ENCODE measurements at places on chromosomes 11 and 22.

DNA sequence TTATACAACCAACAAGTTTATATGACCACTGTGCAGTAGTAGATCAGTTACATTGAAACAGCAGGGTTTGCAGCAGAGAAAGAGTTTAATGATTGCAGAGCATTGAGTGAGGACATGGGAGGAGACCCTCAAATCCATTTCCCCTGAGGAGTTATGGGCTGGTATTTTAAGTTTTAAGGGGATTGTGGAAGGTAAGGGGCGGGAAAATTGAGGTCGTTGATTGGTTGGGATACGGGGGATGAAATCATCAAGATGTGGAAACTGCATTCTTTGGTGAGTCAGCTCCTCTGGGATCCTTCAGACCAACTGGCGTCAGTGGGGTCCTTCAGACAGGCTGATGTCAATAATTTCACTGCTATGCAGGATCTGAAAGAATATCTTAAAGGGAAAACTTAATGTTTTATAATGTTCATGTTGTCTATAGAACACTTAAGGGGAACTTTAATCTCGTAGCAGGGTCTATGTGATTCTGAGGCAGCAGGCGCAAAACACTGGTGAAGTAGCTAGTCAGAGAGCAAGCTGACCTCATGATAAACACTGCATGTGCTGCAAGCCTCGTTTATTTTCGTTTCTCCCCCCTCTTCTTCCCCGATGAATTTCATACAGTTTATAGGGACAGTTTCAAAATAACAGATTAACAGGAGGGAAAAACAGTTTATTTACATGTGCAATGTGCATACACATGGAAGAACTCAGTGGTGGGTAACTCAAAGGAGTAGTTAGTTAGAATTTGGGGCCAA, 17.4 kb upstream of the BACE1-AS start:
- DNase-seq, result no peak

GRCh38 chr11:83471831-83472727, 185.9 kb upstream of the CCDC90B start:
- DNase-seq, result no peak

- DNase-seq, result no peak
Measured at GRCh38 chr11:96655474-96655873, 265.7 kb downstream of the JRKL start.

DNA sequence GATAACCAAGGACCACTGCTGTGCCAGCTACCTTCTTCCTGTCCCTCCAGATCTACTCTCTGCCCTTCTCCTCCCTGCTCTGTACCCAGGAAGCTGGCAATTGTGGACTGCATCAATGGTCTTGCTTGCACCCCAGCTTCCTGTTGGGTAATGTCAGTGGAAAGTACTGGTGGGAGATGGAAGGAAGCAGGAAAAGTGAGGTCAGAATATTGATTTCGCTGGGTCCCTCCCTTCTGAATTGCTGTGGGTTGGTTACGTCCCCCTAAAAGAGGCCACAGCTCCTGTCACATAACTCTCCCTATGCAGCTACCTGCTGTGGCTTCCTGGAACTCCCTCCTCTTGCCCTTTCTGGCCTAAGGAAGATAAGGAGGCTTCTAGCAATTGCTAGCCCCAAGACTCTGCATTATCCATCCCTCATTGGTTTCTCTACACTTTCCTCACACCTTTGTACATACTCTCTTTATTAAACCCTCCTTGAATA, 81.2 kb downstream of the RASSF10 start:
- no peak for DNase-seq

- no peak for DNase-seq
Measured at GRCh38 chr22:49047447-49047846, 780.2 kb downstream of the BRD1 start.

- no peak for DNase-seq
Measured at GRCh38 chr11:27217948-27218420, 145.0 kb downstream of the CCDC34 start.

DNA sequence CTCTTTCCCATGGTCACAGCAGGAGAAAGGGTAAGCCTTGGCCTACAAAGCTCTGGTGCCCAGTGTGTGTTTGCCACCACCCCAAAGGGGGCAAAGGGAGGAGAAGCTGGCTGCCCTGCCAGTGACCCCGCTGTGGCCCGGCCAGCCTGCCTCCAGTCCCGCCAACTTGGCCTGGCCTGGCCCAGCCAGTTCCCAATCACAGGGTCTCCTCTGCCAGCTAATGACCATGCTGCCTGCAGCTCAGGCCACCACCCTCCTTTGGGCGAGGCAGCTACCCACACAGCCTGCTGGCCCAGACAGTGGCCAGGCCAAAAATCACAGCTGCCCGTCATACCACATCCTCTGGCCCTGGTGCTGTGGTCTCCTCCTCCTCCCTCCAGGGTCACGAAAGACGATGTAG, 5.1 kb downstream of the GDPD5 start:
- no peak for DNase-seq

- DNase-seq, result no peak
Measured at GRCh38 chr11:37406651-37407050, 808.6 kb upstream of the RAG2 start.

DNA sequence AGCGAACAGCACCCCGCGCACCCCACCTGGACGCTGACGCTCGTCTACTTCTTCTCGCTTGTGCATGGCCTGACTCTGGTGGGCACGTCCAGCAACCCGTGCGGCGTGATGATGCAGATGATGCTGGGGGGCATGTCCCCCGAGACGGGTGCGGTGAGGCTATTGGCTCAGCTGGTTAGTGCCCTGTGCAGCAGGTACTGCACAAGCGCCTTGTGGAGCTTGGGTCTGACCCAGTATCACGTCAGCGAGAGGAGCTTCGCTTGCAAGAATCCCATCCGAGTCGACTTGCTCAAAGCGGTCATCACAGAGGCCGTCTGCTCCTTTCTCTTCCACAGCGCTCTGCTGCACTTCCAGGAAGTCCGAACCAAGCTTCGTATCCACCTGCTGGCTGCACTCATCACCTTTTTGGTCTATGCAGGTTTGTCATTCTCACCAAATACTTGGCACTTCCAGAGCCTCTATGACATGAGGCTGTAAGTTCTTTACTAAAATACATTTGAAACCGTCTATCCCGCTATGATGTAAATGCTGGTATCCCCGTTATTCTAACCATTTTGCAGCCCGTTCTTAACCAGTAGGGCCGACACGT, 535 bp downstream of the AQP11 start:
- peak; percentile 8 for DNase-seq

GRCh38 chr22:31128156-31128555, 5.4 kb downstream of the INPP5J start:
- no peak for DNase-seq

DNA sequence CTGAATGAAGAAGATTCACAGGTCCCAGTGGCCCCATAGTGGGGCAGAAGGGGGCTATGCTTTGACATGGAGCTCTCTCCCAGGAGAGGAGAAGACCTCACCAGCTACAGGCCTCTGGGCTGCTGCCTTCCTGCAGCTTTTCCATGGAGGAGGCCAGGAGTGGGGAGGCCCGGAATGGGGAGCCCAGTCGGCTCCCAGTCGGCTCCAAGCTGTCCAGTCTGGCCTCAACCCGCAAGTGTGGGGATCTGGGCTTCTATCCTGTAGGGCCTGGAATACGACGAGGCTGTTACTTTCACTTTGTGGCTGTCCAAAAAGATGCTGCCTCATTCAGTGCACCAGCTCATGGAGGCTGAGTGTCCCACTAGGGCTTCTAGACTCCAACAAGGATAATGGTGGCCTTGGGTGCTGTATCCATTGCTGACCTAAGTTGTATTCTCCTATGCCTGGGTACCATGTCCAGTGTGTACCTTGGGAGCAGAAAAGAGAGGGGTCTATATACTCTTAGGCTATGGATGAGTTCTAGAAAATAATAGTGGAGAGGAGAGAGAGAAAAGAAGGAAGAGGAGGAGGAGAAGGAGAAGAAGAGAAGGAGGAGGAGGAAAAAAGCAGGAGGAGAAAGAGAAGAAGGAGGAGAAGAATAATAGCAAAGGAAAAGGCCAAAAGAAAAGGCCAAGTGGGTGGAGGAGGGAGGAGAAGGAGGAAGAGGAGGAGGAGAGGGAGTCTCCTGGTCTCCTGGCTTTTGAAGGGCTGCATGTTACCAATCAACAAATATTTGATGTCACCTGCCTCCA, 1.1 kb downstream of the MYO18B start:
- DNase-seq, result no peak

- DNase-seq, result no peak
Measured at GRCh38 chr11:134126217-134126822, 57.4 kb downstream of the JAM3 start.

DNA sequence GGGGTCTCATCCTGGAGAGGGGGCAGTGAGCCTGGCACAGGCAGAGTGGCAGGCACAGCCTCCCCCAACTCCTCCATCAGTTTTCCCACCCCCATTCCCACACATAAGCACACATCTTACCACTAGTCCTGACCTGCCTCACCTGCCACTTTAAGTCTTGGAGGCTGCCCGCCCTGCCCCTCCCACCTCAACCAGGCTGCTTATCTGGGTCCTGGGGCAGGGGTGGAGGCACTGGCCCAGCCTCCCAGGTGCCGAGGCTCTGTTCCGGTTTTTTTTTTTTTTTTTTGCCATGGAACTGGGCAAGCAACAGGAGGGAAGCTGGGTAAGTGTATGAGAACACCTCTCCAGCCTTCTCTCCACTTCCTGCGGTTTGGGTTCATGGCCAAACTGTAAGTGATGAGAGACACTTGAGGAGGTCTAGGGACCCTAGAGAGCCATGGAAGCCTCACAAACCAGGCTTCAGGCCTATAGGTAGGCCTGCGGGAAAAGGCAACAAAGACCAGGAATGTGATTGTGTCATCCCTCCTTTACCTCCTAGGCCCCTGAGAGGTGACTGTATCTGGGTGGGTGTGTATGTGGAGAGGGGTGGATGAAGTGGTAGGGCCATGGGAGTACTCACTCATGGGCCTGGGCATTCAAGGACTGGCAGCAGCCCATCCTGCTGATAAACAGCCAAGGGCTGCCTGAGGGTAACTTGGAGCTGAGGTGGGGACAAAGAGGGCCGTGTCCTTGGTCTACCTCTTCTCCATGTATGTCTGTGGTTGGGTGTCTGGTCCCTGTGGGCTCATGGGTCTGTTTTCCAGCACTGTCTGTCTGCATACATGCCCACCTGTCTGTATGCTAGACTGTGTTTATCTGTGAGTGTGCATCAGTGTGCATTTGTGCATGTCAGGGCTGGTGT, 22.6 kb downstream of the PHLDB1 start:
- DNase-seq, result no peak

DNA sequence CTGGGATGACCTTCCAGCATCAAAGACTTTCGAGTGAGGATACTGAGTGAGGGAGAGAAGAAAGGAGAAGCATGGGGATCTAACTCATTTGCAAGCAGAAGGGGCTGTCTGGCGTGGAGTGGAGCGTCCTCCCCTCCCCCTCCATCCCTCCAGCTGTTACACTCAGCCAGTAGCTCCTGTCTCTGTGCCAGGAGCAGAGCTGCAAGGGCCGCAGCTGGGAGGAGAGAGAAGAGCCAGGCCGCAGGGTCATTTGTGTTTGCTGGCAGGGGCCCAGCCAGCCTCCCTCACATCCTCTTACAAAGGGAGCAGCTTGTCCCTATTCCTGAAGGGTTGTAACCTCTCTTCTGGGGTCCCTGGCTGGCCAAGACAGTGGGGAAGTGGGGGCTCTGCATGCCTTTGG, 57.9 kb downstream of the NECTIN1 start:
- DNase-seq, result no peak

DNA sequence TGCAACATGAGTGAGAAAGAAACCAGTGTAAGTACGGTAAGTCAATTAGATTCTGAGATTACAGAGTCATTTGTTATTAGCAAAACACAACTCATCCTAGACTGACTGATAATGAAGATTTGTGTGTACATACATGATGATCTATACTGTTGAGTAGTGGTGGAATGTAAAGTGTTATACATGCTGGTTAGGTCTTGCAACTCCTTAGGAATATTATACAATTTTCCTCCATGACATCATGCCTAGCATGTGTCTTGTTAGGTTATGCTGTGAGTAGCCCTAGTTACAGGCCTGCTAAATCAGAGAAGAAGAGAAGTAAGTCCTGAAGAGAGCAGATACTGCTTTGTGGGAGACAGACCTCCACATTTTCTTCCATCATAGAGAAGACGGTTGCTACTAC, 880.6 kb downstream of the LUZP2 start:
- DNase-seq, result no peak

- DNase-seq, result no peak
Measured at GRCh38 chr11:132253469-132254264, 883.3 kb downstream of the NTM start.

DNA sequence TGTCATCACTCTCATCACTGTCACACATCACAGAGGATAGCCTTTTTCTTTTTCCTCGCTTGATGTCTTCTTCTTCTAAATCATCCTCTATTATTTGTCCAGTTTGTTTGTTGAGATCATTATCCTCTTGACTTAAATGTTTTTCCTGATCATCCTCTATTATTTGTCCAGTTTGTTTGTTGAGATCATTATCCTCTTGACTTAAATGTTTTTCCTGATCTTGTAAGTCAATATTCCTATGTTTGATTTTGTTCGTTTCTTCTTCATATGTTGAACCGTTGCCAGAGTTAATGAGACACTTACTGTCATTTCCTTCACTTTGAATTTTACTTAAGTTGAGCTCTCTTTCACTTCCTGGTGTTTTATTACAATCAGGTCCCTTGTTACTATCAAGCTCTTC, 5.6 kb downstream of the CCDC82 start:
- DNase-seq, result no peak

GRCh38 chr11:69375316-69376154, 81.6 kb downstream of the MYEOV start:
- DNase-seq, result no peak

GRCh38 chr22:26756675-26757293, 99.4 kb downstream of the MIAT start:
- DNase-seq, result peak; percentile 82

- DNase-seq, result no peak
Measured at GRCh38 chr22:45769569-45770210, 98.1 kb downstream of the ATXN10 start.

DNA sequence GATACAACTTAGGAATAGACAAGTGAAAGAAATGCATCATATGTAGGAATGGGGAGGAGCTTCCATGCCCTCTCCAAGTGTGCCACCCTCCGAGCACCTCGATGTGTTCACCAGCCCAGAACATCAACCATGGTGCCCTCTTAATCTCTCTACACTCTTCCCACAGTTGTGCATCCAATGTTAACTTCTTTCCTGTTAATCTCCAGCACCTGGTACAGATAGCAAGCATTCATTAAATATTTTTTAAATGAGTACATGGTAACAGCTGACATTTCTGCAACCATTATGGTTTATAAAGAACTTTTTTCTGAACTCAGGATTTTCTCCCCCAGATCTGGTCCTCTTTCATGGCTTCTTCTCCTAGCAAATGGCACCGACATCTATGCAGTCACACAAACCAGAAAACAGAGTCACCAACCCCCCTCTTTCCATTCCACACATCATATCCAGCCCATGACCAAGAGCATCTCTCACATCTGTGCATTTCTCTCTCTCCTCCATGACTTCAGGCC, 118.1 kb upstream of the CLPB start:
- no peak for DNase-seq

GRCh38 chr11:119941636-119942411, 196.1 kb downstream of the TRIM29 start:
- no peak for DNase-seq

DNA sequence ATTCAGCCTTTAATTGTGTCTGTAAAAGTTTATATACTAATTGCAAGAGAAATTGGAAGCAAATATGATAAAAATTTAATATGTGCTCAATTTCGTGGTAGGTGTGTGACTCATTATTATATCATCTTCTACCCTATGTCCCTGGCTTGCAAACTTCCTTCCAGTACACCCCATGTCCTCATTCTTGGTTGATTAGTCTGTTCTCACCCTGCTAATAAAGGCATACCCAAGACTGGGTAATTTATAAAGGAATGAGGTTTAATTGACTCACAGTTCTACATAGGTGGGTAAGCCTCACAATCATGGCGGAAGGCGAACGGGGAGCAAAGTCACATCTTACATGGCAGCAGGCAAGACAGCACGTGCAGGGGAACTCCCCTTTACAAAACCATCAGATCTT, 11.9 kb downstream of the MRGPRX3 start:
- DNase-seq, result no peak

All from HEK293T (cell line).